ENCODE measurements at places on chromosomes 5 and 9. TPM values are rescaled to one million over a fixed set of nuclear protein-coding genes. Genes with fewer than 3 reads are reported as not detected.

DNA sequence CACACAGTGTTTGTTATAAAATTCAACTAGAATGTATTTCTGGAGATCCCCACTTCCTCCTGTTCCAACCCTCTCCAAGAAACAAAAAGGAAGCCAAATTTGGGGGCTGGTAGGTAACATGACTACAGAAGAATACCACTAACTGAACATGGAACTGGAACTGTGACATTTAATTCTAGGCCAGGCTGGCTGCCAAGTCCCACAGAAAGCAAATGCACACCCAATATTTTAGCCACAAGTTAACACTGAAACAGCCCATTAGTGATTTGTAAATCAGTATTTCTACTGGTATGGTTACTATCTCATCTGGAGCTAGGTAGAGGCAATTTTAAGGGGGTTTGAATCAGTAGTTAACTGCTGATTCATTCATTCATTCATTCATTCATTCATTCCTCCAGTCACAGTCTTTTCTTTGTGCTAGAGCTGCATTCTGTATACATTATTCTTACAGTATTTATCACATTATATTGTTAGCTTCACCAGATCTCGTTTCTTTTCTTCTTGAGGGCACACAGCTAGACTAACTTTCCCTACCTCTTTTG, 131.7 kb upstream of the GDNF start:
- DNase-seq, result no peak

- DNase-seq, result no peak
Observed at GRCh38 chr5:177496727-177497291, 595 bp downstream of the PDLIM7 start.

DNA sequence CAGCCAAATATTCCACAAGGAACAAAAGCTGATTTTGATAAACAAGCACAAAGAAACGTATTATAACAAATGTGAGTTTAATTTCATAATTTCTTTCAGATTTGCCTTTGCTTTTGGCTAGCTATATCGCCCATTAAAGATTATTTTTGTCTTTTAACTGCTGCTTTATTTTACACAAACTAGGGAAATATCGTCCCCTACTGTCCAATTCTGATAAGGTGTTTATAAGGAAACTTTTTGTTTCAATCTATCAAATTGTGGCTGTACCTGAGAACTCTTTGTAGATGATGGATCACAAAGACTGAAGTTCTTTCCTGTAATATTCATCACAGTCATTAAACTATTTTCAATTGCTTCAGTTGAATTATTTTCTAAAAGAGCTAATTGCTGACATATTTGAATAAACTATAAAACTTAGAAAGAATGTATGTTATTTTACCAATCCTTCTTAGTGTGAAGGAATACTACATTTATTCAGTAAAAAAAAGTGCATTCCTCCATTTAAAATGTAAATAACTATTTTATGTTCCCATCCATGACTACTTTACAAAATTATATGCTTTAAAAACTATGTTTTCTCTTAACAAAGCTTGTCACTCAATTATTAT, 431.3 kb upstream of the ITGA1 start:
- DNase-seq, result no peak

- no peak for DNase-seq
Observed at GRCh38 chr5:160506006-160507004, 84.7 kb downstream of the PTTG1 start.

DNA sequence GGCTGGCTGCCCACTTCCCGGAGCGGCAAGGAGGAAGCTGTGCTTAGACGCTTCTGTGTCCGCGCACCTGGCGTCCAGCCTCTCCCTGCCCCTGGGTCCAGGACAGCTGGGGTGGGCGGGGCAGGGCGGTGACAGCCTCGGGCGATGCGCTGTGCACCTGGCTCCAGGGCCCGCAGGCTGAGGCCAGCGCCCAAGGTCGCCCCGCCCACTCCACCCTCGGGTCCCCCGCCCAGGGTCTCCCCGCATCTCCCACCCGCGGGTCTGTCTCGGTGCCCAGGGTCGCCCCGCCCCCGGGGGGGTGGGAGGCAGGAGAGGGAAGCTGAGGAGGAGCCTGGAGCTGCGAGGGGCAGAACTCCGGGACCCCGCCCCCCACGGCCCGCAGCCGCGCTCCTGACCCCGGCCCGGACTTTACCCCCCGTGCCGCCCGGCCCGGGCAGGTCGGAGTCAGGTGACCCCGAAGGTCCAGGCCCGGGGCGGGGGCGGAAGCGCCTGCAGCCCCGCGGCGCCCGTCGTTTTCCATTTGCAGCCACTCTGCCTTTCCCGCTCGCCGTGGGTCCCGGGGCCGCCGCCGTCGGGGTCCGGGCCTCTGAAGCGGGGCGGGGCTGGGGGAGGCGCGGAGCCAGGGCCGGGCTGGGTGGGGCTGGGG, at the start of gene ENTPD8:
TSS of gene ENTPD8 (minus strand) at position 69 of the 646 bp plus-strand sequence. CDS start 3,072 bp downstream, outside the sequence.
- no peak for DNase-seq

DNA sequence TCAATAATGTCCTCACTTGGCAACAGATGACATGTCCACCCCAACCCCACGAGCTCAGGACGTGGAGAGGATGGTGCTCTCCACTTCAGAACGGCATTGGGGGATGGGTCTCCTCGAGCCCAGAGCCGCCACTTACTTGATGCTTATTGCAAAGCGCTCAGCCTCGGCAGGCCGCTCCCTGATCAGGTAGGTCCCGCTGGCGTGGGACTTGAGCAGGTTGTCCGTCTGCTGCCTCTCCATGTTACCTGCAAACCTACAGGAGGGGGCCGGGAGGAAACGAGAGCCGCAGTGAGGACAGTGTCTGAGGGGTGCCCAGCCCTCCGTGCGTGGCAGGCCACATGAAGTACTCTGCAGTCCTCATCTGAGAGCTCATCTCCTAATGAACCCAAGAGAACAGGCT, 36.6 kb upstream of the SARDH start:
- DNase-seq, result no peak

- no peak for DNase-seq
Observed at GRCh38 chr9:27124151-27124550, 15.1 kb downstream of the TEK start.

GRCh38 chr9:77817590-77818311, 169.6 kb upstream of the GNA14 start:
- DNase-seq, result no peak

DNA sequence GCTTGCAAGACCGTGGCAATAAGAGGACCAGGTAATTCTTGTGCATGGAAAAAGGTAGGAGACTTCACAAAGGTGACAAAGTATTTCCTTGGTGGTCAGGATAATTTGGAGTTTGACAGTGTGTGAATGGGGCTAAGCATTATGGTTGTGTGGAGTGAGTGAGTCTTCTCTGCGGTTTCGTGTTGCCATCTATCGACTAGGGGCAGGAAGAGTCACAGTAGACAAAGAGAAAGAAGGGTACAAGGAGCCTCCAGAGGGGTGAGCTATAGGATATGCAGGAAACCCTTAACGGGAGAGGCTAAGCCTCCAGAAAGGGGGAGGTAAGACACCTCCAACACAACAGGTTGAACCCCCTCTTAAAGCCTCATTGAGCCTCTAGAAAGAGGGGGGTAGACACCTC, 64.0 kb upstream of the RANBP6 start:
- DNase-seq, result no peak

- no peak for DNase-seq
Observed at GRCh38 chr9:15959663-15960062, 406.8 kb downstream of the CCDC171 start.

DNA sequence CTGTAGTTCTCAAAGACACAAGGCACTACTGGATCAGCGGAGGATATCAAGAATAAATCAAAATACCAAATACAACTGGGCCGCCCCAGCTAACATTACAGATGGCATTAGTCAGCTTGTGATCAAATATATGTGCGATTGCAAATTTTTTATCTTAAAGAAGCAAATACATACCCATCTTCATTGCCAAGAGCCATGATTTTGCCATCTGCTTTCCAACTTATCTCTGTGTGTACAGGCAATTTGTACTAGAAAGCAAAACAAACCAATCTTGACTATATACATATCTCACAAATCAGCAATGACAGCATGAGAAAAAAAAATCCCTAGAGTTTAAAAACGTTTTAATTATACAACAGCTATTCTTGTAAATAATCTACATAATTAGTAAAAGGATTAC, 20.3 kb downstream of the GEMIN5 start:
- DNase-seq, result no peak

- DNase-seq, result no peak
Observed at GRCh38 chr9:82191082-82191770, 202.7 kb downstream of the SPATA31D1 start.

- DNase-seq, result no peak
Observed at GRCh38 chr5:78627175-78627574, 21.4 kb downstream of the LHFPL2 start.

- DNase-seq, result no peak
Observed at GRCh38 chr9:123376218-123377071, 20.4 kb downstream of the CRB2 start.

ANKRD18A gene
- not detected for total RNA-seq

GLRA1 gene
- total RNA-seq, result not detected

FGF18 gene
- not detected for total RNA-seq

PCDHA11 gene
- total RNA-seq, result not detected

ASPN gene
- not detected for total RNA-seq

CDKN2B-AS1 gene
- 1.4 TPM for total RNA-seq

NPDC1 gene
- not detected for total RNA-seq
